ENCODE measurements at places on chromosomes 2 and 18.

DNA sequence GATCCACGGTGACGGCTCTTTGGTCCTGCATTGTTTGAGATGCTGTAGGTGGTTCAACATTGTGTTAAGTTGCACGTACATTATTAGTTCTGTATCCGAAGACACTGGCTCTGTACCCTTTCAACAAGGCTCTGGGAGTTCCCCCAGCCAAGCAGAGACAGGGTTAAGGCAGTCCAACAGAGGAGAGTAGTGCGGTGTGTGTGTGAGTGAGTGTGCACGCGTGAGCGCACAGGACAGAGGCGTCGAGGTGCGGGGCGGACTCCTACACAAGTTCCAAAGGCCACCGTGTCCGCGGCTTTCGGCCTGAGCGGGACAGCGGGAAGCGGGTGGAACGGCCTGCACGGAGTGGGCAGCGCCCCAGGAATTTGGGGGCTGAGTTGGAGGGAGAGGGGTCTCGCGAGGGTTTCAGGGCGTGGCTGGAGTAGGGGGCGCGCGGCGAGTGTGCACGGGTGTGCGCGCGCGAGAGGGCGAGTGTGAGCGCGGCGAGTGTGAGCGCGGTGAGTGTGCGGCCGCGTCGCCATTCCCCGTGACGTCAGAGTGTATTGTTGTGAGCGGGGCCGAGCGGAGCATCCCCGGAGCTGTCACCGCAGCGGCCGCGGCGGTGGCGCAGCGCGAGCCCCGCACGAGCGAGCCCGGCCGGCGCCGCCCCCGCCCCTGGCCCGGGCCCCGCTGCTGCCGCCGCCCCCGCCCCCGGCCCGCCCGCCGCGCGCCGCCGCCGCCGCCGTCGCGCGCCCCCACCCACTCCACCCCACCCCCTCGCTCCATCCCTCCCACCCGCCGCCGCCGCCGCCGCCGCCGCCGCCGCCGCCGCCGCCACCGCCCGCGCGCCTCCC lies at the start of gene ASXL3:
Gene ASXL3, plus strand, starts transcription at position 535 of the 833 bp plus-strand sequence. CDS start 413 bp downstream, outside the sequence.
- peak; percentile 28 for DNase-seq

DNA sequence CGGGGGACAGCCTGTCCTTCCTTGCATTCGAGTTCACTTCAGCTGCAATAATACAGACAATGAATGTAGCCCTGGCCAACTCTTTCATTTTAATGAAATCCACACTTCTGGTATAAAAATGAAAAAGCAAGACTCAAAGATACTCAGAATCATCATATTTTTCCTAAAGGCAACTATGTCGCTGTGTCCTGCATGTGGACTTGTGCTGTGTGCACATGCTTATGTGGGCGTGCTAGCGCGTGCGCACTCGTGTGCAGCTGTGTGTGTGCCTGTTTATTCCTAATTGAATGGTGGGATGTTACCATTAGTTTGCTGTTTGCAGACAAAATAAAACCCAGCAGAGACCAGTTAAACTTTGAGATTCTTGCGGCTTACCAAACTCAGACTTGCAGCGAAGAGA lies 49.6 kb downstream of the SMIM21 start:
- DNase-seq, result no peak

- no peak for DNase-seq
Measured at GRCh38 chr2:11876889-11877288, 130.5 kb downstream of the LPIN1 start.

DNA sequence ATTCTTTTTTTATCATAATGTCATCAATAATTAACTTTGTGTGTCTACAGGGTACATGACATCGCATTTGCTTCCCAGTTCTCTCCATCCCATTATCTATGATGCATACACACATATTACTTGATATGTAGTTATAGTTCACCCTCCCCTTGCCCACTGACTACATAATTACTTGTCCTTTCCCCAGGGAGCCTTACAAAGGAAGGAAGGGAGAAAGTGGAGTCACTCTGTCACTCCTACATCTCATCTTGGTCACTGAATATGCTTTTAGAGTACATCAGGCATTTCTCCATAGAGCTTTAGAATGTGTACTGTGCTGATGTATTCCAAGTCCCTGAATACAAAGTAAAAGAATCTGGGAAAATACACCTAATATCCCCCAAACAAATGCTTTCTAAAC lies 6.0 kb upstream of the DTNA start:
- no peak for DNase-seq

DNA sequence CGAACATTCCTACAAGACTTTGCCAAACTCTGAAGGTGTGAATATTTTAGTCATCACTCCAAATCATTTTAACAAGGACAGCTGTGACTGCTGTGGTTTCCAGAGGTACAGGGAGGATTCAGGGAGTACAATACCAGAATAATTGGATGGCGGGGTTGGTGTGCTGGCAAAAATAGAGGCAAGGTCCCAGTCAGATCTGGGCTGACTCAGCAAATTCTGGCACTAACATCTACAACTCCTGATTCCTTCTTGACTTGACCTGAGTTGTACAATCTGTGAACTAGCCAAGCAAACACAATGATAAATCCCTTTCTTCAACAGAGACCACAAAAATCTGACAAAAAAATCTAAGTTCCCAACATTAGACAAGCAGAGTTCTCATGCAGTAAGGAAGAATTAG lies 40.4 kb downstream of the RMP24 start:
- DNase-seq, result no peak

- no peak for DNase-seq
Measured at GRCh38 chr2:223494496-223494895, 107.7 kb downstream of the SCG2 start.

DNA sequence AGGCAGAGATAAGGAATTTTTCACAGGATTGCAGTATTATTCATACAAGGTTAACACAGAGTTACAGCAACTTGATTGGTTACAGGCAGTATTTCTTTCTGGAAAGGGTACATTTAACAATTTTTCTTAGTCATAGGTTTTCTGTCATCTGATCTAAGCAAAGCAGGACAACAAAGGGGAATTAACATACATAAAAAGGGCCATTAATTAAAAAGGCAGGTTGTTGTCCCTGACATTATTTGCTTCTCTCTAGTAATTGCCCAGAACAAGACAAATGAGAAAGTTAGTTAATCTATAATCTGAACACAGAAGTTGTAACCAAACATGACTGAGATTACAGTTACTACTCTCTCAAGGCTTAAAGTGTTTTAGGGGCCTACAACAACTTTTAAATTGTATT lies 291.4 kb upstream of the LRRTM4 start:
- DNase-seq, result no peak

DNA sequence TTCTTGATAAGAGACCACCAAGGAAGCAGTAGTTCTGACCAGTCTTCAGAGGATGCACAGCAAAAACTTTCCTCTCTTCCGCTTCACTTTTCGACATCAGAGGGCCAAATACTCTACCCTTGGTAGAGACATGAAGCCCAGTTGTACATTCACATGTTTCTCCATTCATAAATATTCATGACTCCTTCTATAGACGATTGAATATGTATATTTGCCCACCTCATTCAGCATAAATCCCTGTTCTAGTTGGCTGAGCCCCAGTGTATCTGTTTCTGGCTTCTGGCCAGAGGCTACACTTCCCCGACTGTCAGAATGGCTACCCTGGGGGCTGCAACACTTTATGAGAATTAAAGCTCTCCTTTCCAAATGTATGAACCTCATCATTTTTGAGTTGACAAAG lies 258.5 kb downstream of the ASXL3 start:
- DNase-seq, result no peak

DNA sequence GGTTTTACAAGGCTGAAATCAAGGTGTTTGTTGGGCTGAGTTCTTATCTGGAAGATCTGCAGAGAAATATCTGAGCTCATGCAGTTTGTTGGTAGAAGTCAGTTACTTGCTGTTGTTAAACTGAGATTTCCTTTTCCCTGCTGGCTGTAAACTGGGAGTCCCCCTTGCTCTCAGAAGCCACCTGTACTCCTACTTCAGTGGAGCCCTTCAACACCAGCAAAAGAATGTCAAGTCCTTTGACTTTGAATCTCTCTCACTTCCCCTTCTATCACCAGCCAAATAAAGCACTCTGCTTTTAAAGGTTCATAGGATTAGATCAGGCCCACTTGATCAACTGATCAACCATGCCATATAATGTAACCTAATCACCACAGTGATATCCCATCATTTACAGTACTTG lies 252.2 kb upstream of the CDH7 start:
- DNase-seq, result no peak

DNA sequence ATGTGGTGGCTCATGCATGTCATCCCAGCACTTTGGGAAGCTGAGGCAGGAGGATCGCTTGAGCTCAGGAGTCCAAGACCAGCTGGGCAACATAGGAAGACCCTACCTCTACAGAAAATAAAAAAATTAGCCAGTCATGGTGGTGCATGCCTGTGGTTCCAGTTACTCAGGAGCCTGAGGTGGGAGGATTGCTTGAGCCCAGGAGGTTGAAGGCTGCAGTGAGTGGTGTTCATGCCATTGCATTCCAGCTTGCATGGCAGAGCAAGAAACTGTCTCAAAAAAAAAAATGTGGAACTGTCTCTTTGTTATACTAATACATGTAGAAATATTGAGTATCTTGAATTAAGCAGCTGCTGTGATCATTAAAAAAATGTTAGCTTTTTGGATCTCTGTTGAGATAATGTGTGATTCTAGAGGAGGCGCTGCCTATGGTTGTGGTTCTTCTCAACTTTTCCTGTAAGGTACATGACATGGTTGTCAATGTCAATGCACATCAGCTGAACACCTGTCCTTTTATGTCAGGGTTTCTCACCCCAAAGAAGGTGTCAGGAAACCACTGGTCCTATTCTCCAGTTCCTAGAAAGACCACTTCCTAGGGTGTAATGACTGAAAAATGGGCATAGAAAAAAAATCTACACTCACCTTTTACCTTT lies 34.7 kb upstream of the IL1RL1 start:
- DNase-seq, result no peak

DNA sequence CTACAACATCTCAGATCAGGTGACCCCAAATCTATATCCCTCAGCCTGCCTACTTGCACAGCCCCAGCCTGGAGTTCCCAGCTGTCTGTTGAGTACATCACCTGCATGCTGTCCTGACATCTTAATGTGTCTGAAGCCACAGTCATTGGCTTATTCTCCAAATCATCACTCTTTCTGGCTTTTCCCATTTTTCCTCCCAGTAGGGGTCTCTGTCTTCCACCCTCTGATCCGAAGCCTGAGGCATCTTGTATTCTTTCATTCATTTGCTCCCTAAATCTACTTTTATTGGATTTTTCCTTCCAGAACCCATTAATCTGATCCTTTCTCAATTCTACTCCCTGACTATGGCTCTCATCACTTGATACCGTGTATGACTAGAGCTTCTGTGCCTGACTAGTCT lies 332.9 kb upstream of the DCC start:
- peak; percentile 9 for DNase-seq

DNA sequence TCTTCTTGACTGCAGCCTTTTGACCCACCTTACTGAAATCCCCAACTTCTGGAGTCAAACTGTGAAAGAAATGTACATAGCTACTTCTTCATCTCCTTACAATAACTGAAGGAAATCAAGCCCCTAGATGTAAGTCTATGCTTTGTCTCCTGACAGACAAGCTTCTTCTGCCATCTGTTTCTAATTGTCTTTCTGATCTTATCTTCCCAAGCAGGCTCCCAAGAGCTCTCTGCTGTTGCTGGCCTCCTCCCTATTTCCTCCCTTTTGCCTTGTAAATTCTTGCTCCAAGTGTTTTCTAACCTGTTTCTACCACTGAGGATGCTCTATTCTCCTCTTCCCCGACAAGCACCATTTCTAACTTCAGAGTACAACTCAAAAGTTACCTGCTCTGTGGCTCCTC lies 77.4 kb upstream of the OSR1 start:
- DNase-seq, result no peak

GRCh38 chr2:80185091-80185490 lies 119.5 kb downstream of the LRRTM1 start:
- no peak for DNase-seq

DNA sequence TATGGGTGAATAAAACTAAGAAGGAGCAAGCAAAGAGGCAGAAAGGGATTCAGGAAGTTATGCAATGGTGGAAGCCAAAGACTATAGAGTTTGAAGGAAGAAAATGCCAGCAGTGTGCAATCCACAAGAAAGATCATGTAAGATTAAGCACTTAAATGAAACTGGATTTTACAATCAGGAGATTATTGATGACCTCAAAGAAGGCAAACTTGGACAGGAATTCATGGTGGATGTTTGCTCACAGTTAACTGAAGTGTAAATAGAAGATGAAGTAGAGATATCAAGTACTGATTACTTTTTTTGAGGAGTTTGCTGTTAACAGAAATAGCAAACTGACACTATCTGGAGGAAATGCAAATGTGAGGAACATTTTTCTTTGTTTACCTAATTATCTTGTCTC lies 308.9 kb downstream of the RND3 start:
- no peak for DNase-seq

- no peak for DNase-seq
Measured at GRCh38 chr2:111145103-111145760, 24.5 kb downstream of the BCL2L11 start.

DNA sequence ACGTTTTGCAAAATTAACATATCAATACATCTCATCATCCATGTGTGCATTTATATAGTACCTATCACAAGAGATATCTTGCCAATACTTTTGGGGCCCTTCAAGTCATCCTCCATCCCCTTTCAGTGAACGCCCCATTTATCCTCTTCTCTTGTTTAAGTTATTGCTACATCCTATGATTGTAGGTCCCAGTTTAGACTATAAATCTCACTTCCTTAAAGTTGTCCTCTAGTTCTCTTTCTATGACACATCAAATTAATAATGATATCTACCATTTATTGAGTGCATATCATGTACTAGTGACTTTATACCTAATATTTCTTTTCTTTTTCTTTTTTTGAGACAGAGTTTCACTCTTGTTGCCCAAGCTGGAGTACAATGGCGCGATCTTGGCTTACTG lies 28.8 kb upstream of the FBXO11 start:
- DNase-seq, result no peak

DNA sequence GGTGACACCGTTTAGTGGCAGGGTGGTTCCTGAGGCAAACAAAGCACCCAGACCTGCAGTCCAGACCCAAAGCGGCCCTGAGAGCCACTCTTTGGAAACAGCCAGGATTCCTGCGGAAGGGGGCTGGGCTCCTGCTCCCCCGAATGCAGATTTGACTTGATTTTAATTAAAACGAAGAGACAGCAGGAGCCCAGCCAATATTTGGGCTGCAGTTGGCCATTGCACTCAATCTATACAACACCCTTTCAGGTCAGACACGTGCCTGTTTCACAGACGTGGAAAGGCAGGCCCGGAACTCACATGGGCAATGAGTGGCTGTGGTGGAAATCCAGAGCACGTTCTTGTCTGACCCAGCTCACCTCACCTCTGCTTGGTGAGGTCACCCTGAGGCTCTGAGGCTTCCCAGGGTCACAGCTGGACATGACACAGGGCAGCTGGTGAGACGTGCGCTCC lies 122.4 kb downstream of the NDUFA10 start:
- no peak for DNase-seq

DNA sequence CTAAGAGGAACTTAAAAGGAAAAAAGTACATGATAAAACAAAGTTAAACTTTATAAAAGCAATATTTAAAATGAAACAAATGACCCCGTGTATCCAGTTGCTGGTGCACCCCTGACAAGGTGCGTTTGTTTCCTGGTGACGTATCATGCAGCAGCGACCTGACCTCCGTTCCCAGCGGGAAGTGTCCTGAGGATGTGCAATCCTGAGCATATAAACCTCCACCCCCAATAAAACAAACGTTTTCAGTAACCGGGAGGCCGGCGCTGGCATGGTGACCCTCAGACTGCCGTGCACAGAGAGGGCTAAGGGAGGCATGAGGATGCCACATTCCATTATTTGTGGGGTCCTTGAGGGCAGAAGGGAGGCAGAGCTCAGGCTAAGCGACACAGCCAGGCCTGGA lies 14.8 kb downstream of the SLC66A2 start:
- no peak for DNase-seq

Data from HuH-7 (cell line).